ENCODE measurements at places on chromosomes 11 and 22.
A peak's percentile ranks its signal among the peaks of the same experiment; 100 is the strongest.

- DNase-seq = no peak
These were observed 59.9 kb downstream of the BBOX1 start for GRCh38 chr11:27100534-27100933.

DNA sequence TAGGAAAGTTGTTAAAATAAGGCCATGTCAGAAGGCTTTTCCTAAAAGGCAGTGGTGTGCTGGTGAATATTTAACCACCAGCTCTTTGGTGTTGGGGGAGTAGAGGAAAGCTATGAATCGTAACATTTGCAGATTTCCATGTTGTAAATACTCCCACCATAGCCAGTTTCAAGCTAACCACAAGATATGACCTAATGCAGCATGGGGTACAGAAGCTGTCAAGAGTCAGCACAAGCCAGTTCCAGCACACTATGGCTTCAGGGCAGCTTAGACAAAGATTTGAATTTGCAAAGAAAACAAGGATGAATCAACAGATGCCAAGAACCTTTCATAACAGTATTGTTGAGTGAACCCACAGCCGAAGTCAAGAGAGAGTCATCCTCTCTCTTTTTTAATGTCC, 40.0 kb downstream of the COMMD9 start:
- DNase-seq = no peak

DNA sequence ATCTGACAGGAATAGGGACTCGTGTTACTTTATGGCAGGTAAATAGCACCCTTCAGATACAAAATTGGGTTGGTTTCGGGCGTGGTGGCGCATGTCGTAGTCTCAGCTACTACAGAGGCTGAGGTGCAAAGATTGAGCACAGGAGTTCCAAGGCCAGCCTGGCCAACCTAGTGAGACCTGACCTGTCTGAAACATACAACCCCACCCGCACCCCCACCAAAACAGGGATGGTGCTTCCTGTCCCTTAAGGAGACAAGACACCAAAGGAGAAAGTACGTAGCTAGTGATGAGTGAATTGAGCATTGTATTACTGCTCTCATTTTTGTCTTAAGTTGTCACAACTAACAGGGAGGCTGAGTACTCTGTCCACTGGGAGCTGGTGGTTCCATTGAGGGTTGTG, 14.1 kb downstream of the RBM4 start:
- no peak for DNase-seq

GRCh38 chr22:40524392-40525249, 111.9 kb downstream of the MRTFA start:
- DNase-seq = no peak

DNA sequence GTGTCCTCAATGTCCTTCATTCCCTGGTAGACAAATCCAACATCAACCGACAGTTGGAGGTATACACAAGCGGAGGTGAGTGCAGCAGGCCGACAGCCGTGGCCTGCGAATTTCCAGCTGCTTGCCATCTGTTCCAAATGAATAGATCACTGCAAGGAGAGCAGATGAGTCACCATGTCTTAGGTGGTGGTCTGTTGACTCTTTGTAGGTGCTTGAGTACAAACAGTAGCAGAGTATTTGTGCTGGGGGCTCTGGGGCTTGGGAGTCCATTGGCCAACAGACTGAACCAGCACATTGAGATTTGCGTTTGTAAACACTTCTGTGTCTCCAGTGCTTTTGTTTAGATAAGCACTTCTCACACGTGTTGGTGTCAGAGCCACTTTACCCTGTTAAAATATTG, 21.1 kb downstream of the EIF3L start:
- no peak for DNase-seq

- DNase-seq = no peak
These were observed 597.2 kb upstream of the ANO3 start for GRCh38 chr11:25734591-25735211.

DNA sequence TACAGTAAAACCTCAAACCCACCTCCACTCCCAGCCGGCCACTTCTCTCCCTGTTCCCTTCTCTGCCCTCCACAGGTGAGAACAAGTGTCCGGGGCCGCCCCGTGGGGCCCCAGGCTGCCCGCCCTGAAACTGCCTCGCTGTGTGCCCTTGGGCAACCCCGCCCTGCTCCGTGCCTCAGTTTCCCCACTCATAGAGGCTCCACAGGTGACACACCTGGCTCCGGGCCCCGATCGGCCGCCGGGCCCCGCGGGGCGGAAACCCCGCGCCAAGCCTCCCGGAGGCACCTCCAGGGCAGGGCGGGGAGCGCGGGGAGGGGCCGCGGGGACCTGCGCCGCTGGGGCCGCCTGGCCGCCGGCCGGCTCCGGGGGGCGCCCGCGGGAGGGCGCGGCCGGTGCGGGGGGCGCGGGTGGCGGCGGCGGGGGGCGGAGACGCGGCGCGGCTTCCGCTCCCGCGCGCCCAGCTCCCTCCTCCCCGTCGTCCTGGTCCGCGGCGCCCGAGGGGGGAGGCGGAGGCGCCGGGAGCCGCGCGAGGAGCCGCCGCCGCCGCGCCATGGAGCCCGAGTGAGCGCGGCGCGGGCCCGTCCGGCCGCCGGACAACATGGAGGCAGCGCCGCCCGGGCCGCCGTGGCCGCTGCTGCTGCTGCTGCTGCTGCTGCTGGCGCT, at the start of gene LRP5:
TSS of gene LRP5 (plus strand) at position 475 of the 663 bp plus-strand sequence. CDS start at position 599, 124 bp downstream.
- no peak for DNase-seq

GRCh38 chr11:65090628-65091027, 5.4 kb upstream of the VPS51 start:
- no peak for DNase-seq

DNA sequence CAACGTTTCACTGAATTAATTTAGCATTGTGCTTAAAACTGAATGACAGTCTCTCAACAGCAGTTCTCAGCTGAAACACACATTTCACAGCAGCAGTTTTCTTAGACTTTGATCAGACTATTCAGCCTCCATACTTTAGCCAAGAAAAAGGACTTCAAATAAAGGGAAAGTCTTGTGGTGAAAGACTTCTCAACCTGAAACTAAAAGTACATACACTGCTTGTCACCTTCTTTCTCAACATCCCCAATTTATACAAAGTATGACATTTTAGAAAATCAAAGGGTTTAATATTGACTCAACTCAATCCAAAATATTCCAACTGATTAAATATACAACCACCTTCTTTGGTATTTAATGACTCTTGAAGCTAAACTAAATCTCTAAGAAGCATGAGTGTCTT, 419.0 kb downstream of the LRRC4C start:
- DNase-seq = no peak

DNA sequence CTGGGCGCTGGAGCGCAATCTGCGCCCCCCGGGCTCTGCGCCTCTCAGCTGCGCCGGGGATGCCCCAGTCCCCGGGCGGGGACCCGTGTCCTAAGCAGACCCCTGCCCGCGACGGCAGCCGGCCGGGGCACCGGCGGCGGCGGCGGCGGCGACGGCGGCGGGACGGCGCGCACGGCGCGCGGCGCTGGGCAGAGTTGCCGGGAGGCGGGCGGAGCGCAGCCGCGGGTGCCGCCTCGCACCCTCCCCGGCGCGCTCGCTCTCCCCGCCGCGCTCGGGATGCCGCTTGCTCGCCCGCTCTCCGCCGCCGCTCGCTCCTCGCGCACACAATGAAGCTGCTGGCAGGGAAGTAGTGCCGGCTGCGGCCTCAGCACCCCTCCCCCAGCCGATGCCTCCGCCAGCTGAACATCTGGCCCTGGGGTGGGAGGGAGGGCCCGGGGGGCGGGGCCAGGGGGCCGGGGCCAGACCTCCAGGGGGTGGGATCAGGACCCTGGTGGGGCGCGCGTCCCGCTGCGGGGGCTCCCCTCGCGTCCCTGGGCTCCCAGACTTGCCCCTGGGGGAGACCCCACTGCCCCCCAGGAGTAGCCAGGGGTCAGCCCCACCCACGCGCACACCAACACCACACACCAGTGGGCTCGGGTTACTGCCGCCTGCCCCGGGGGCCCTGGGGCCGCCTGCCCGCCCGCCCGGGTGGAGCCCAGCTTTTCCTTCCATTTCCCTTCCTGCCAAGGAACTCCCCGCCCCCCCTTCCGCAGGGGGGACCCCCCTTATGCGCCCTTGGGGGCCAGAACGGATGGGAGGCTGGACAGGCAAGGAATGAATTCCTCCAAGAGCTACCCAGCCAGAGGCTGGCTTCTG, at the start of gene RCOR2:
TSS of gene RCOR2 (minus strand) at position 328 of the 855 bp plus-strand sequence. CDS start 708 bp downstream, outside the sequence.
- peak; percentile 51 for DNase-seq

DNA sequence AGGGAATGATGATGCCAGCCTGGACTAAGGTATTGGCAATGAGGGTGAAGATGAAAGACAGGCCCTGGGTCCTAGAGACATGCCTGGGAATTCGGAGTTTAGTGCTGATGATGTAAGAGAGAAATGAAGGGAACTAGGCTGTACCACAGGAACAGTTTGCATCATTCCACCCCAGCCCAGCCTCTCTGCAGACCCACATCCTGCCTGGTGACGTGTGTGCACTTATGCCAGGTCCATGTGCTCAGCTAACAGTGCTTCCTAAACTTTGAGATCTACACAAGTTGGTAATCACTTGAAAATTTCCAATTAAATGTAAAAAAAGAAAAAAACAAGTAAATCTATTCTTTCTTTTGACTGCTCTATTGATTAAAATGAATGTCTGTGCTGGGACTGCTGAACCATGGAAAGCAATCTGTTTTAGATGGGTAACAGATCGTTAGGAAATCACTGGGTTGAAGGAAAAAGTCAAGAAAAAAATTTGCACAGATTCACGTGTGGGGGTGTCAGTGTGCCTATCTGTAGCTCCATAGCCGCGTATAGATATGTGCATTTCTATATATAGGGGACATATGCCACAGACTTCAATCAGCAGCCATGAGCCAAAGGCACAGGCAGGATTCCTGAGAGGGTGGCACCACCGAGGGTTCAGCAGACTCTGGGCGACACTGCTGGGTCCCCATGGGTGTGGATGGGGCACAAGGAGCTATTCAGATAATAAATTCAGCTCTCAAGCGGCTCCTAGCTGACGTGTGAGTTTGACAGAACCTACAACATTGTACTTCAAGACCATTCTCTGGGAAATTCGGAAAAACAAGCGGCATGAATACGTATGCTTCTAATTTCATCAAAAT, 131.1 kb upstream of the OPCML start:
- DNase-seq = no peak

- DNase-seq = no peak
These were observed 90.9 kb downstream of the LDLRAD3 start for GRCh38 chr11:36034551-36035331.

DNA sequence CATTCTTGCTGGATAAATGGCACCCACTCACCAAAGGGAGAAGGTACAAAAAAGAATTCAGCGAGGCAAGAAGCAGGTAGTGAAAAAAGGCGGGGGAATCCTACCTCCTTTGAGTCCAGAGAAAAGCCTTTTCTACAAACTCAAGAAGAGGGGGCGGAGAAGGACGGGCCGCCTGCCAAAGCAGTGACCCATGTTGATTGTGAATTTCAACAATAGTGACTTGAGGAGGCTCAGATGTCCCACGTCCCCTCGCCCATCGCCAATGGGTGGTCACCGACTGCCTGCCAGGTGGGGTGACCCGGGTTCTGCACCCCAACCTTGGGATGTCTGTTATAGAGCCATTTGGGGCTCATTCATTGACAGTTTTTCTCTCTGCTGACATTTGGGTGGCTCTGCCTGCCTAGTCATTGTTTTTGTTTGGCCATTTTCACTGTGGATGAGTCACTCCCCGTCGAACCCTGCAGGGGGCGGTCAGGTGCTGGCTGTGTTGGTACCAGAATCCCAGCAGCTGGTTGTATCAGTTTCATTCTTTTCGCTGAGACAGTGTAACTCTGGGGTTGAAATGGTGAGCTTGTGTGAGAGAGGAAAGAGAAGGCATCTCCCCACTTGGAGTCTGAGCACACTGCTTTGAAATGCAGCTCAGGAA, 163.4 kb upstream of the NCAM1 start:
- DNase-seq = no peak

GRCh38 chr11:110890995-110891394, 178.8 kb upstream of the ARHGAP20 start:
- no peak for DNase-seq

- DNase-seq = no peak
These were observed 11.3 kb downstream of the HTATIP2 start for GRCh38 chr11:20374741-20375300.

DNA sequence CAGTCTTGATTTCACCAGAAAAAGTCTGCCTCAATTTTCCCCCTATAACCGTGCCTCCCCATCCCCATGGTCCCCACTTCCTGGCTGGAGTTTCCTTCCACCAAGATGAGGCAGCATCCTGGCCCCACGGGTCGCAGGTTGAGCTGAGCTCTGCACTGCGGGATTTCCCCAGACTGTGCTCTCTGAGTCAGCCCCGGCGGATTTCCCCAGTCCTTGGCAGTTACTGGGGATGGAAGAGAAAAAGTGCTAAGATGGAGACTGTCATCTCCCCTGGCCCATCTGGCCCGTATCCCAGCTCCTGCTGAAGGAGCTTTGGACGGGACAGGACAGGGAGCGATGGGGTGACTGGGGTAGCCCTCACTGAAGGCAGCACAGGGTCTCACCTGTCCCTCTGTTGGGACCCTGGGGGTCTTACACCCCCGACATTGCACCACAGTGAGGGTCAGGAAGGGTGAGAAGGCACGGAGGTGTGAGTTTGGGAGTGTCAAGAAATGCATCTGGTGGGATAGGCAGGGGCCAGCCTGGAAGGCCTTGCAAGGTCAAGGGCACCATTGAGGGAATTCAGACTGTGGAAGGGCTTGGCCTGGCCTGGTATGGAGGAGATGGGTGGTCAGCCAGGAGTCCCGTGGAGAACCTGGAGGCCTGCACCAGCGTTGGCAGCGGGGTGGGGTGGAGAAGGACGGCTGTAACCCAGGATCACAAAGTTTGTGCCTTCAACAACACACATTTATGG, 36.5 kb downstream of the NADSYN1 start:
- DNase-seq = peak; percentile 36

- DNase-seq = no peak
These were observed 10.9 kb downstream of the GSTP1 start for GRCh38 chr11:67594480-67594879.

DNA sequence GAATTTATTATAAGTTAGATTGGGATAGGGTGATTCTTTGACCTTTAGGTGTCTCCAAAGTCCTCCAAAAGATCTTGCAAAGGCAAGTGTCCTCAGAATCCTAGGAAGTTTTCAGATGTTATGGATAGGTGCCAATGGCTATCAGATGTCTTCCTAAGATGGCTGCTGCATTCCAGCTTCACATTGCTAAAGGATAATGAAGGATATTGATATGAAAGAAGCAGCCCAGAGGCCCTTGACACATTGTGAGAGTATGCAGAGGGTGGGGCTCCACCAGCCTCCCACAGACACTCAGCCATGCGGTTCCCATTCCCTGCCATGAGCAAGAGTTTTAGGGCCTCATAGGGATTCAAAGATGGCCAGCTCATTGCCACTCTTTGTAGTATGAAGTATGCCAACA, 22.3 kb upstream of the GLYATL2 start:
- no peak for DNase-seq

- no peak for DNase-seq
These were observed 4.9 kb downstream of the KCNQ1 start for GRCh38 chr11:2449548-2450320.

GRCh38 chr11:114084414-114084813, 24.9 kb downstream of the ZBTB16 start:
- no peak for DNase-seq

GRCh38 chr11:120386774-120387371, 50.7 kb downstream of the ARHGEF12 start:
- DNase-seq = no peak
